ENCODE measurements at places on chromosomes 3 and 15. TPM values are rescaled to one million over a fixed set of nuclear protein-coding genes. Genes with fewer than 3 reads are reported as not detected.

The SEMA6D gene
- total RNA-seq, result 13.8 TPM

The TIGIT gene
- not detected for total RNA-seq

The RPUSD2 gene
- total RNA-seq, result 10.1 TPM

The AMIGO3 gene
- 1.5 TPM for total RNA-seq

The CD86 gene
- 4.2 TPM for total RNA-seq

The MAP1A gene
- total RNA-seq, result 27.1 TPM

The DPP8 gene
- 52.5 TPM for total RNA-seq

The WDR53 gene
- total RNA-seq, result 3.7 TPM

The GOLGA8S gene
- total RNA-seq, result 2.1 TPM

The MAP6D1 gene
- total RNA-seq, result not detected

The NAA80 gene
- total RNA-seq, result 7.4 TPM

The HGD gene
- 36.8 TPM for total RNA-seq

DNA sequence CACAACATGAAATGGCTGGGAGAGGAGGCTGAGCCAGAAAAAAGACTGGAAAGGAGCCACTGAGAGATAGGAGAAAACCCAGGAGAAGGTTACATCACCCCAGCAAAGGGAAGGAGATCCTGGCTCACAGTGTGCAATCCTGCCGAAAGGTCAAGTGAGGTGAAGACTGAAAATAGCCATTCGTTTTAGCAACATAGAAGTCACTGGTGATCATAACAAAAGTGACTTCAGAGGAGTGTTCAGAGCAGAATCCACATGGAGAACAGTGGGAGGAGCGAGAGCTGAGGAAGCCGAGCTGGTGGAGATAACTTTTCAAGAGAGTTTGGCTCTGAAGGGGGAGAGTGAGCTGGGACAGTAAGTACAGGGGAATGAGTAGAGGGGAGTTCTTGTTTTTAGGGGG lies 5.4 kb upstream of the HEG1 start:
- DNase-seq, result no peak

- no peak for DNase-seq
Measured at GRCh38 chr3:126956361-126956760, 26.6 kb upstream of the PLXNA1 start.

- DNase-seq, result peak; percentile 24
Measured at GRCh38 chr3:136624894-136625815, 127.0 kb downstream of the STAG1 start.

DNA sequence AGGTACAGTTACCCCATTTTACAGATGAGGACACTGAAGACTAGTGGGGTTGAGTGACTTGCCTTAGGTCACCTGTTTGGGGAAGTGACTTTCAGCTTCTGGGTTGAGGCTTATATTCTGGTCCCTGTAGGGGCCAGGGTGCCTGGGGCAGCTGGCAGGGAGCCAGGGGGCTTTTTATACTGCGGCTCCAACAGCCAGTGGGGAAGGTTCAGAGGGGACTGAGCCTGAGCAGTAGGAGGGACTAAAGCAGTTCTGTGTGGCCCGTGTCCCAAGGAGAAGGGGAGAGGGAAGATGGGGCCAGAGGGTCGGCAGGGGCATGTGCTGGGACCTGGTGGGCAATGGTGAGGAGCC lies 37.7 kb downstream of the SLC6A6 start:
- no peak for DNase-seq

- DNase-seq, result no peak
Measured at GRCh38 chr15:57085267-57085666, 166.8 kb downstream of the TCF12 start.

- no peak for DNase-seq
Measured at GRCh38 chr3:61343543-61343942, 92.3 kb upstream of the FHIT start.

DNA sequence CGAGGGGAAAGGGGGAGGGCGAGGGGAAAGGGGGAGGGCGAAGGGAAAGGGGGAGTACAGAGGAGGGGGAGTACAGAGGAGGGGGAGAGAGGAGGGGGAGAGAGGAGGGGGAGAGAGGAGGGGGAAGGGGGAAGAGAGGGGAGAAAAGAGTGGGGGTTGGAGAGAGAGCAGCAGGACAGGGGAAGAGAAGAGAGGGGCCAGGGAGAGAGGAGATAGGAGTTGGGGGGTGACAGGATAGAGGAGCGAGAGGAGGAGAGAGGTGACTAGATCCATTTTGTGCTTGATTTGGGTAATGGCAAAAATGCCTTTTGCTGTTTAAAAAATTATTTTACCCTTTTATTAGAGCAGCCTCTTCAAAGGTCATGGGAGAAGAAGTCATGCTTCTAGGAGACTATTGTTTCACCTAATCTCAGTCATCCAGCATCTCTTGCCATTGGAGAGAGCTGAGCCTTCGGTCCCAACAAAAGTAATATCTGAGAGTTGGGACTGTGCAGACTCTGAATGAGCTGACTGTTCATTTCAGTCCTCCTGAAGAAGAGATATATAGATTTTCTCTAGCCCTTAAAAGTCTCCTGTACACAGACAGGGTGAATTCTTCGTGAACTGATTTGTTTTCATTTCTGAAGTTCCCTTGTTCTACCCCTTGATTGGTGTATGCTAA lies 15.1 kb upstream of the TOP2B start:
- no peak for DNase-seq

- DNase-seq, result no peak
Measured at GRCh38 chr3:118714800-118715199, 319.8 kb downstream of the IGSF11 start.

DNA sequence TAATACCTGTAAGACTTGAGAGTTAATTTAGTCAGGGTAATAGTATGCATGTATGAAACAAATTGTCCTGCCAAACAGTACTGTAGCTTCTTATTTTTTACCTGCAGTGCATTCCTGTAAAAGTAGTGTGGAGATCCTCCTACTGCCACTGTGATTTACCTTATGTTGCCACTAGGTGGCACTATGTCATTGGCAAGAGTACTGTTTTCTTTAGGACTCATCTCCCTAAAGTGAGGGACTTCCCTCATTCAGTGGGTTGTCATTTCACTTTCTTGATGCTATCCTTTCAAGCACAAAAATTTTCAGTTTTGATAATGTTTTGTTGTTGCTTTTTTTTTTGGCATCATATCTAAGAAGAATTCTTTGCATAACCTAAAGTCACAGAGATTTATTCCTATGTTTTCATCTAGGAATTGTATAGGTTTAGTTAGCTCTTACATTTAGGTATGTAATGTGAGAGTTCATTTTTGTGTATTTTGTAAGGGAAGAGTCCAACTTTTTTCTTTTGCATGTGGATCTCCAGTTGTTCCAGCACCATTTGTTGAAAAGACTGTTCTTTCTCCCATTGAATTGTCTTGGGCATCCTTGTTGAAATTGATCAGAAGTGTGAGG lies 105.7 kb downstream of the AKAP13 start:
- peak; percentile 41 for DNase-seq

DNA sequence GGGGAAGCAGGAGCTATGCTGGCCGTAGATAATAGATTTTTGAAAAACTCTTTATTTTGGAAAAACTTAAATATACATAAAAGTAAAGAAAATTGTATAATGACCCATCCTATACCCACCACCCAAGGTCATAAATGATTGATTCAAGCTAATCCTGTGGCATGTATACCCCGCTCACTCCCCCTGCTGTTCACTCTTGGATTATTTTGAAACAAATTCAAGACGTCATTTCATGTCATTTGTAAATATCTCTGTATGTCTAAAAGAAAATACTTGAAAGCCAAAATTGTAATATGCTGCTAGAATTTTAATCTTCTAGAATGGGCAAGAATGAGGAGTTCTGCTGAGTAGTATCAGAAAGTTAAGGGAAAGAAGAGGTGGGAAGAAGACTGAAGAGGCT lies 241.7 kb downstream of the FEZF2 start:
- DNase-seq, result no peak

DNA sequence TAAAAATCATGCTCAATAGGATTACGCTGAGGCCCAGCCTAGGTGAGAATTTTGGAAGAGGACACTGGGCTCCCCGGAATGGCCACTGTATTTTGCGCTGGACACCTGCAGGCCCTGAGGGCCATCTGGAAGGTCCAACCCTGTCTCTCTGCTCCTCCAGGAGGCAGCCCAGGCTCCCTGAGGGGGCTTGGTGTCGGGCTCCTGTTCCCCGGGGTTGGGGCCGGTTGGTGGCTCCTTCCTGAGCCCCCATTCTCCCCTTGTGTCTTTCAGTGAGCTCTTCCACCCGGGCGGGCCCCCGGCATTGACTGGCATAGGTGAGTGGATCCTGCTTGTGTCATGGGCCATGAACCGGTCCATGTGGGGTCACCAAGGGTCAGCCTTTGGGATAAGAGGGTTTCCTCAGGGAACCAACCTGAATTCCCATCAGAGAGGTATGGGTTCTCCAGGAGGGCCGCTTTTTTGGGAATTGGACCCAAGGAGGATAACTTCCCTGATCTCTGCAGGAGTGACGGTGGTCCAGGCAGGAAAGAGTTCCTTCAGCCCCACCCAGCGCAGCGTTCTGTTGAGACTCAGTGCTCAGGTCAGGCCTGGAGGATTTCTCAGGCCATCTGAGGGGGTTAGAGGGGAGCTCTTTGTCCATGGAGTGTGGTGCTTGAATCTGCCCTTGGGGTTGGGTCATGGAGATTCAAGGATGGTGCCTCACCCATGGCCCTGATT lies 187.8 kb downstream of the UBE3A start:
- no peak for DNase-seq

DNA sequence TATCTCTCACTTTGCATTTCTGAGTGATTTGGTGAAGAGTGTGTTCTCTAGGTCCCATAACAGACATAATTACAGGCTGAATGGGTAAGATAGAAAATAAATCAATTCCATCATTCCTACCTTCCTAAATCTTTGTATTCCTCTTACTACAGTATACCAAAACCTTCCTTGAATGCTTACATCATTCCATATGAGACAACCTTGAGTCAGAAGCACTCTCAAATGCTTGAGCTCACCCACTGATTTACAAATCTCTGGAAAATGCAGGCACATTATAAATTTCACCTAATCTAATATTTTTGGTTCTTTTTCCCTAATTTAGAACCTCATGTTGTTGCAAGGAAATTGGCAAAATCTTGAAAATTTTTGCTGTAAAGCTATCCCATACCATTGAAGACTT lies 239.1 kb downstream of the CBLB start:
- DNase-seq, result no peak

DNA sequence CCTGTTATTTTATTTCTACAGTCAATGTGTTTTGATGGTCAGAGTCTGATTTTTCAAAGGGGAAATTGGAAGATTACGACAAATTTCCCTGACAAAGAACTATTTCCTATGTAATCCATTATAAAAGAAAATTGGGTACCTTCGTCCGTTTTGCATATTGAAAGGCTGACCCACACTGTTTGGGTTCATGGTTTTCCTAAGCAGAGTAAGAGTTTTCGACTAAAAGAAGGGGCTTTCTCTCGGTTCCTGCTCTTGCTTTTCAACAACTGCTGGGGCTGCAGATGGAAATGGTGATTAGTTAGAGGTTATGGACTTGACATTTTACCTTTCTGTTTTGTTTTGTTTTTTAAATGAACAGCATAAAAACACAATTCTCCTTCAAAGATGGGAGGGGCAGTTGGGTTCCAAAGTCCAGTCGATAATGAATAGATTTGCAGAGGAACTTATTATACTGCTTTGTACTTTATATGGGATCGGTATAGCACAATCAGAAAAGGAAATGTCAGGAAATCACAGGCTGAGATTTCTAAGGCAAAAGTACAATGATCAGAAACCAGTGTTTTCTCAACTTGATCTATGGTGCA lies 978 bp downstream of the KCNMB2 start:
- DNase-seq, result no peak

DNA sequence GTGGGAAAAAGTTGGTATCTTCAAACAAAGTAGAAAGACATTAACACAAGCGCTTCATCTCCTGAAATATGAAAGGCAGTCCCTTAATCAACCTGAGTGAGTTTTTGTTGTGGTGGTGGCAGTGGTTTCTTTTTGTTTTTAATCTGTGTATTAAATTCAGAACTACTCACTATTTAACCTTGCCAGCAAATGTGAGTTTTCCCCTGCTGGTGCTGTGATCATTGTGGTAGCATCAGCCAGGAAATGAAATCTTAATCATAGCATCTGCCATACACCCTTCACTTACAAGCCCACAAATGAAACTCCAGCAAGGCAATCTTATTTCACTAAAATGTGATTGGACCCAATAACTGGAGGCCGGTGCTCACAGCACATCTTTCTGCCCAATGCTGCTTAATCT lies 229.7 kb downstream of the SHOX2 start:
- no peak for DNase-seq

All from thyroid gland (tissue), 4 donors.